PC-3 (cell line): ENCODE measurements at places on chromosomes 13 and 19.
A peak's percentile ranks its signal among the peaks of the same experiment; 100 is the strongest.

DNA sequence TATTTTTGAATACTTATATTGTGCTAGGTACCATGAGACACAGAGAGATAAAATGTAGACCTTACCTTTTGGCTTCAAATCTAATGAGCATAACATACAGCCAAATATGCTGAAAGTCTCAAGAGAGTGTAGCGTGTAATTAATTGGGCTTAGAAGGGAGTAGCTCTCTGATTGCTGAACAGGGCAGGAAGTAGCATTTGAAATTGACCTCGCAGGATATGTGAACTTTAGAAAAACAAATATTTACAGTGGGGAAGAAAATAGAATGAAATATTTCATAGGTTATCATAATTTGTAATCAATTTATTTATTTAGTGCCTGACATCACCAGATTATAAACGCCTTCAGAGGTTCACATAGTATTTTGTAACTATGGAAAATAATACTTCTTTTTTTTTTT, 327.1 kb downstream of the RFC3 start:
- no peak for DNase-seq

- no peak for DNase-seq
Measured at GRCh38 chr13:101152184-101152583, 264.1 kb downstream of the NALCN start.

GRCh38 chr13:63954683-63955082, 2539.0 kb upstream of the PCDH20 start:
- no peak for DNase-seq

GRCh38 chr13:112689303-112690245, at the start of gene ATP11A:
Gene ATP11A, plus strand, starts transcription at chr13:112690038. Its CDS starts 379 bp downstream, at chr13:112690417.
- peak; percentile 75 for DNase-seq

- peak; percentile 51 for DNase-seq
Measured at GRCh38 chr13:40502236-40502635, 164.2 kb downstream of the FOXO1 start.

- DNase-seq = no peak
Measured at GRCh38 chr19:32396046-32396652, 9.4 kb upstream of the DPY19L3 start.

GRCh38 chr13:49082653-49083536, 107.2 kb downstream of the FNDC3A start:
- DNase-seq = no peak
